Stimulated activated naive CD8-positive, alpha-beta T cell treated with anti-CD3 and anti-CD28 coated beads, Interleukin-15, amount 100 ng/mL, for 72 hours (primary cell): ENCODE measurements at places on chromosomes 16 and 17.

DNA sequence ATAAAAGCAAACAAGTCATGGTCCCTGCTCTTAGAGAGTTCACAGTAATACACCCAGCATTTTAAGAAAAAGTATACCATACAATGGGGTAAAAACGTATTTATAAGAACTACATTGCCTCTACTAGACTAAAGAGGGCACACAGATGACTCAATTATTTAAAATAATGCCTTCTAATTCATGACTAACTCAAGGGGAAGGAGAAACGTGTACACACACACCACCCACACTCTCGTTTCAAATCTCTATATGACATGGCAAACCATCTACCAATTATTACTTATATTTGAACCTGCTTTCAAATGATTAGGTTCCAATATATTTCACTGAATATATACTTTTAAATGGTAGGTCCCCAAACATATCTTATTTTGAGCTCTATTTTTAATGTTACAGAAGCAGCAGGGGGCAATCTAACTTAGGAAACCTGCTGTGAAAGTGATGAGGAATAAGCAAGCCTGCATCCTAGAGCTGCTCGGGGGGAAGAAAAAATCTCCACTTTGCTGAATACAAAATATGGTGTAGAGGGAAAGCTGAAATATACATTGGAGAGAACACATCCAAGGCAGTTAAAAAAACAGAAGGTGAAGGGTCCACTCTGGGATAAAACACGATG is 232.4 kb upstream of the PSMD7 start:
- DNase-seq: no peak

- DNase-seq: no peak
These were observed 14.5 kb upstream of the MTSS2 start for GRCh38 chr16:70700101-70701020.

DNA sequence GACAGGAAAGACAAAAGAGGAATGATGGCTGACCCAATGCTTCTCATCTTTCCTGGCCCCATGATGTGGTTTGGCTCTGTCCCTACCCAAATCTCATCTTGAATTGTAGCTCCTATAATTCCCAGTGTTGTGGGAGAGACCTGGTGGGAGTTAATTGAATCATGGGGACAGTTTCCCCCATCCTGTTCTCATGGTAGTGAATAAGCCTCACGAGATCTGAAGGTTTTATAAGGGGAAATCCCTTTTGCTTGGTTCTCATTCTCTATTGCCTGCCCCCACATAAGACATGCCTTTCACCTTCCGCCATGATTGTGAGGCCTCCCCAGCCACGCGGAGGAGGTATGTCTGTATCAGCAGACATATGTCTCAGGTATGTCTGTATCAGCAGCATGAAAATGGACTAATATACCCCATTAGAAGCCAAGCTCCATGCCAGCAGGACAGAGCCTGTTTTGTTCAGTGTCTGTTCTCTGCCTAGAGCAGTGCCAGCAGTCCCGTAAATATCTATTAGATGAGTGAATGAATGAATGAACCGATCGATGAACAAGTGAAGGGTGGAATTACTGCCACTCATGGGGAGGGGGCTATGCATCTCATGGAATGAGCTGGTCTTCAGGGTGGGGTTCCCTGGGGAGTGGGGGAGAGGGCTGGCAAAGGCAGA is 304.4 kb downstream of the SOX9 start:
- DNase-seq: no peak

- DNase-seq: no peak
These were observed 11.5 kb upstream of the TPPP3 start for GRCh38 chr16:67404740-67405226.

DNA sequence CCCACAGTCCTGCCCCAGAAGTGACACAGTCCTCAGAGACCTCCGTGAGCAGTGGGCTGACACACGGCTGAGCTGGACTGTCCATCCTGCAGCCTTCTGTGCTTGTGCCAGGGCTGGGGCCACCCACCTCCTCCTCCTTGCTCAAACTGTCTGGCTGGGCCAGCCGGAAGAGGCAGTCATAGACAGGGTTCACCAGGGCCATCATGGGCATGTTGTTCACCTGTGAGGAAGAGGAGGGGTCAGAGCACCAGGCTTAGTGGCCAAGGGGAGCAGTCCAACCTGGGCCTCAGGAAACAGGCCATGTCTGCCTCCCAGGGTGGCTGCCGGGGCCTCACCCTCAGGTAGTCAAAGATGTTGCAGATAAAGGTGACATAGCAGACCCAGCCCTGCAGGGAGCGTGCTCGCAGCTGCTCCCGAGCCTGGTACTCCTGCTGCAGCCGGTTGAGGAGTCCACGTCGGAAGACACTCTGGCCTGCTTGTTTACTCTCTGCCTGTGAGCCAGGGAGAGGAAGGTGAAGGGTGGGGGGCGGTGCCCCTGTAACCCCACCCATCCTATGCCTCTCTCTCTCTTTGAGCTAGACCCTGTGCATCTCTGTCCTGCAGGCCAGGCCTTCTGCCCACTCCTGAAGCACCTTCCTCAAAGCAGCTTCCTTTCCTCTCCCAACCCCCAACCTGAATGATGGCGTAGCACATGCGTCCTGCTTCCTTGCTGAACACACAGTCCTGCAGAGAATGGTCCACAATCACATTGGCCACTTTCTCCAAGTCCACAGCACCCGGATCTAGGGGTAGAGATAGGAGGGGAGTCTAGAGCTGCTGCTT is 3.4 kb downstream of the MIF4GD start:
- DNase-seq: no peak

GRCh38 chr16:72198771-72199201 is 26.8 kb upstream of the PMFBP1 start:
- DNase-seq: no peak

DNA sequence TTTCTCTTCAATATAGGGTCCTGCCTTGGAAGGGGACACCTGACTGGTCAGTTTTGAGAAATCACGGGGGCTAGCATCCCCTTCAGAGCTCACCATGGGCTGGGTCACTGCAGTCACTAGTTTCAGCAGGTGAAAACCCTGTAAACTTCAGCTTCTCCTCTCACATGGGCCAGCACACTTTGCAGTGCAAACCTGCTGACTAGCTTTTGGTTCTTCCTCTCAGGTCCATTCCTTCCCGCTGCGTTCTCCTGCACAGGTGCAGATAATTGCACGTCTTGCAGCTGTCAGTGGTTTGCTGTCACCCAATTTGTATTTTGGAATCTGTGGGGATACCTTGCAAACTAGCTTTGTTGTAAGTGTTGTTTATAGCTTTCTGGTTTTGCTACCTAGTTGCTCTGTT is 95.1 kb downstream of the LYRM1 start:
- no peak for DNase-seq

- no peak for DNase-seq
These were observed 5.7 kb upstream of the TOX3 start for GRCh38 chr16:52552643-52553042.

DNA sequence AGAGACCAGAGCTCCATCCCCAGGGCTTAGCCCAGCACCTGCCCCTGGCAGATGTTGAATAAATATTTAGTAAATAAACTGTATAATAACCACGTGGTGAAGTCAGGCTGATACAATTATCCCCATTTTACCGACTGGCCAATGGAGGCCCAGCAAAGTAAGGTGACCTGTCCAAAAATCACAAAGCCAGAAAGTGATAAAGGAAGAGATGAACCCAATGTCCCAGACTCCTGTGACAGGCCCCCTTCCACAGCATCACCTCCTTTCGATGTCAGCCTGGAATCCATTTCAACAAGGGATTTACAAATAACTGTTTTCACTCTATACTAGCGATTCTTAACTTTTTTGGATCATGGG is 5.5 kb downstream of the TVP23A start:
- no peak for DNase-seq

- DNase-seq: no peak
These were observed 61.9 kb downstream of the MPHOSPH6 start for GRCh38 chr16:82108100-82108499.

GRCh38 chr17:15122857-15123256 is 142.3 kb downstream of the PMP22 start:
- DNase-seq: no peak

DNA sequence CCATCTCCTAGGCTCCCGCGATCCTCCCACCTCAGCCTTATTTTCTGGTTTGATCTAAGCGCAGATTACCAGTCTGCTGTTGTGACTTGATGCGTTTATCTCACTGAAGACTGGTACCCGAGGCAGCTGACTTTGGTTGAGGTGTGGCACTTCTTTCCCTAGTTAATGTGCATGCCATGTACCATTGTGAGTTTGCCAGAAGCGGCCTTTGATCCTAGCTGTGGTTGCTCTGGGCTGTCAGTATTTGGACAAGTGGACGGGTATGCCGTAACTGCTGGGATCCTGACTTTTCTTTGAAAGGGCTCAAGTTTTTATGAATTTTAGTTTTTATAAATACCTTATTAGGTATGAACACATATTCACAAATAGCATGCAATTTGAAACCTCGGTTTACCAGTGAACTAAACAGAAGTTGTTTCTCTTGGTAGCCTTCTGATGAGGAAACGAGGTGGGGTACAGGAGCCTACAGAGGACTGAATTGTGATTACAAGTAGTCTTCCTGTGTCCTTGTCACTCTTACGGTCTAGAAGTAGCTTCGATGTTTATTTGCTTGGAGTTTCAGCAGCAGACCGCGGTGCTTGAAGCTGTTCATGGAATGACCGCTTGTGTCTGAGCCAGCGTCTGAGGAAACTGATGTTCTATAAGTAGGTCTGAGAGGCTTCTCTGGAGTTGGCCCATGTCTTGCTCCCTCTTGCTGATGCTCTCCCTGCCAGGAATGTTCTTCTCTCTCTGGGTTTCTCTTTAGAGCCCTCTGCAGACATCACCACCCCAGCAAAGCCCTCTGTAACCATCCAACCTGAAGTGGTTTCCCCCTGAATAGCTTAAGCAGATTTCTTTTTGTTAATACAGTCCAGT is 40.0 kb downstream of the SEC14L1 start:
- DNase-seq: no peak

DNA sequence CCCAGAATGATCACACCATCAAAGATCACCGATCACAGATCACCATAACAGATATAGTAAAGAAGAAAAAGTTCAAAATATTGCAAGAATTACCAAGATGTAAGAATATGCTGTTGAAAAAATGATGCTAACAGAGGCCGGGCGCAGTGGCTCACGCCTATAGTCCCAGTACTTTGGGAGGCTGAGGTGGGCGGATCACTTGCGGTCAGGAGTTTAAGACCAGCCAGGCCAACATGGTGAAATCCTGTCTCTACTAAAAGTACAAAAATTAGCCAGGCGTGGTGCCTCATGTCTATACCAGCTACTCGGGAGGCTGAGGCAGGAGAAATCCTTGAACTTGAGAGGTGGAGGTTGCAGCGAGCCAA is 53.2 kb downstream of the CPPED1 start:
- no peak for DNase-seq

- no peak for DNase-seq
These were observed 257.6 kb downstream of the CBLN1 start for GRCh38 chr16:49024016-49024415.

GRCh38 chr17:31900877-31901276 is 631 bp downstream of the UTP6 start:
- DNase-seq: no peak

DNA sequence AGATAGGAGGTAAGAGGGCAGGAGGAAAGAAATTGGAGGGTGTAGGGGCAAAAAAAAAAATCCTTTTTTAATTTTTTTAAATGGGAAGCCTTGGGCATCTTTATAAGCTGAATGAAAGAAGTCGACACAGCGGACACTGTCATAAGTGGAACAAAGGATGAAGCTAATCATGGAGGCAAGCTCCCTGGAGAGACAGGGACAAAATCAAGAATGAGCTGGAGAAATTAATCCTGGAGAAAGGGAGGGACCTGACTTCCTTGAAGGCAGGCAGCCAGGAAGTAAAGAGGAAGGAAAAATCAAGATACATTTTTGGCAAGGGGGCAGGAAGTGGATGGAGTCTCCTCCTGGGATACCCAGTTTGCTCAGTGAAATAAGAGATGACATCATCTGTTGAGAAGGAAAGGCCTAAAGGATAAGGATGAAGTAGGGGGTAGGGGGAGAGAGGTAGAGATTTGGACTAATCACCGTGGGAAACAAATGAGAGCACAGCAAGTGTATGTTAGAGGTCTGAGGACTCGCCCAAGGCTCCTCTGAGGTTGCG is 179.3 kb downstream of the SLC39A11 start:
- DNase-seq: no peak

DNA sequence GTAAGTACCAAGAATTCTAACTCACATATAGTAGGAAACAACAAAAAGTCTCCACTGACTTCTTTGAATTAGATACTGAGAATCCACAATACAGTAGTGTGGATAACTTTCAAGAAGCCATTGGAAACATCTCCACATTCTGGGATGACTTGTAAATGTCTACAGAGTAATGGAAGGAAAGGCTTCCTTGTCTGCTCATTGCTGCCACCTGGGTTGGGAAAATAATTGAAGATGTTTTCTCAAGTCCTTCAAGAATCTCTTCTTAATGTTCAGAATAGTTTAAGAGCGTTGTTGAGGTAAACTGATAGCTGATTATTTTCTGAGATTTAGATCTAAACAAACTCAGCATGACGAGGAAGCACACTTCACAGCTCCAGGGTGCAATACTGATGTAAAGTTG is 14.0 kb downstream of the CPSF4L start:
- DNase-seq: no peak

GRCh38 chr17:80786470-80786869 is 205.2 kb upstream of the CHMP6 start:
- DNase-seq: no peak

- DNase-seq: no peak
These were observed 163.5 kb downstream of the COPRS start for GRCh38 chr17:31695456-31696090.

- DNase-seq: peak; percentile 67
These were observed 3.0 kb upstream of the CHD3 start for GRCh38 chr17:7885367-7886226.

- peak; percentile 33 for DNase-seq
These were observed 70.3 kb downstream of the RAI1 start for GRCh38 chr17:17751489-17752088.

DNA sequence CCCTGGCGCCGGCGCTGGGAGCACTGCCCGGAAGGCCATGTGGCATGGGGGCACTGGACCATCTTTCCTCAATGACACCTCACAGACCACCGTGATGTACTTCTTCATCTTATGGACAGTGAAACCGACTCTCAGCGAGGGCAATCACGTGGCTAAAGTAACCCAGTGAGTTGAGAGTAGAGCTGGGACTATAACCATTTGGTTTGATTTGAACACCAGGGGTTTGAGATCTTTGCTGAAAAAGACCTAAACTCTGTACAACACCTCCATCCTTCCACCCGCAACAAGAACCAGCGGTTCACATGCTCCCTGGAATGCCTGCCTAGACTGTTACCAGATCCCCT is 3.3 kb downstream of the ITGA2B start:
- DNase-seq: no peak

GRCh38 chr17:81003711-81004475 is 12.3 kb downstream of the CHMP6 start:
- no peak for DNase-seq
